CD4-positive, alpha-beta T cell treated with Interleukin-6 for 4 hours (primary cell): ENCODE measurements at places on chromosomes 16 and 17.

- DNase-seq: no peak
These were observed 230.6 kb downstream of the MSI2 start for GRCh38 chr17:57486882-57487301.

GRCh38 chr16:89553733-89554132 is 6.7 kb upstream of the RPL13 start:
- no peak for DNase-seq

GRCh38 chr17:29216856-29217255 is 29.8 kb upstream of the CRYBA1 start:
- DNase-seq: no peak

DNA sequence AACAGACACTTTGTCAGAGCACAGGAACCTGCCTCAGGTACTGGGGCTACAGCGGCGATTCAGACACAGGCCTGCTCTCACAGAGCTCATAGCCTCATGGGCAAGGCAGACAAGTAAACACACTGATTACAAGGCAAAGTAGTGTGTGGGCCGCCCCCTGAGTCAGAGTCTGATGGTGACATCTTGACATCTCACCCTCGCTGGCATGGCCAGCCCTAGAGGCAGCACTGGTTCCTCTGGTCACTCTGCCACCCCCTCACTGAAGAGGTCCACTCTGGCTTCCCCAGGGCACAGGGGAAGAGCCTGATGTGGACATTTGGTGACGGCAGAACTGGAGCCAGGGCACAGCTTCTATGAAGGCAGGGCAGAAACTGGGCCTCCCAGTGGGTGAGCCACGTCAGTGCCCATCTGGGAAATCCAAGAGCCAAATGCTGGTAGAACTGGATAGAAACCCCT is 32.9 kb upstream of the TOB1 start:
- DNase-seq: no peak

DNA sequence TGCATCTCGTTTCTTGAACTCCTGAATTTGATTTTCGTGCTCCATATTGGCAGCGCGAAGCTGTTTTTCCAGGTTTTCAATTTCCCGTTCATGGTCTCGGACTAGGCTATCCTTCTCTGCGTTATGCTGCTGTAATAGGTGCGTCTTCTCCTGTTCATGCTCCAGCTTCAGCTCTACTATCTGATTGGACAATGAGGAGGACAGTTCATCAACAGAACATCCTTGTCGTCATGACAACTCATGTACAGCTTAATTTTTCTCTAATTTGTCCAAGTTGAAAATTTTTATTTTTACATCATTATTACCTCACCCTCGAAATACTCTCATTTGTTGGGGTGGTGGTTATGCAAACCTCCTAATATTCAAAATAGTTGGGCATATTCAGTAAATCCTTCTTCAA is 289.8 kb downstream of the CEP112 start:
- no peak for DNase-seq

GRCh38 chr17:65434878-65435277 is 126.6 kb downstream of the AXIN2 start:
- DNase-seq: no peak

- DNase-seq: no peak
These were observed 46.1 kb downstream of the RAB11FIP3 start for GRCh38 chr16:471353-472198.

DNA sequence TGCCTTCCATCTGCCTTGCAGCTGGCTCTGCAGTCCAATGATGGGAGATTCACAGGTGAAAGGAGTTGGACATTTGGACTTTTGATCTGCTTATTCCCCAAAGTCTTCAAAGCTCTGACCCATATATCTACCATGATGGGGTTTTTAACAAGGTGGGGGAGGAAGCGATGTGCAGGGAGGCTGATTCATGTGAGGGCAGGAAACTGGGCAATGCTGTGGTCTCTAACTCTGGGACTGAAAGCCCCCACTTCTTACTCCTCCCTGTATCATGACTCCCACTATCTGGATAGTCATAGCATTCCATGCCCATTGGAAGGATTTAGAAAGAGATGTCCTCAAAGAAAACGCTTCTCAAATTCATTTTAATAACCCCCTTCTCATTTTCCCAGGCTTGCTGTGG is 16.3 kb downstream of the HOXB1 start:
- DNase-seq: no peak

GRCh38 chr17:55717898-55718735 is 4.5 kb downstream of the TMEM100 start:
- DNase-seq: peak; percentile 68

DNA sequence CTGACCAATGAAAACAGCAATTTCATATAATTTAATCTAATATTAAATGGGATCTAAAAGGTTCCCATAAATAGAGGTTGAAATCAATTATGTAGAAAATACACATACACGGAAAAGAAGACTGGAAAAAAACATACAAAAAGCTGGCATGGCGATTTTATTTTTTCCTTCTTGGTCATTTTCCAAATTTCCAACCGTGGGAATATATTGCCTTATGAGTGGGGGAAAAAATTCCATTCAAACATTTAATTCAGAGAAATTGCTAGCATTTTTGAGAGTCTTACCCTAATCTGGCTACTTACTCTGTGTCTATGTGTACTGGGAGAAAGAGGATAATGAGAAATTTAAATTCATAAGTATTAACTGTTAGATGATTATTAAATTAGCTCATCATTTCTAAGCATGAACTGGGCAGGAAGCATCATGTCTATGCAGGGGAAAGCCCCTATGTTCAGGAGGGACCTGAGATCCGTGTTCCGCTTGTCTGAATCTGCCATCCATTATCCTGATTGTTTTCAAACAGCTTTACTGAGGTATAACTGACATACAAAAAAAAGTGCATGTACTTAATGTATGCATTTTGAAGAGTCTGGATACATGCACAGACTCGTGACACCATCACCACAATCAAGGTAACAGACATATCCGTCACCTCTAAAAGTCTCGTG is 145.2 kb downstream of the XYLT1 start:
- DNase-seq: no peak

DNA sequence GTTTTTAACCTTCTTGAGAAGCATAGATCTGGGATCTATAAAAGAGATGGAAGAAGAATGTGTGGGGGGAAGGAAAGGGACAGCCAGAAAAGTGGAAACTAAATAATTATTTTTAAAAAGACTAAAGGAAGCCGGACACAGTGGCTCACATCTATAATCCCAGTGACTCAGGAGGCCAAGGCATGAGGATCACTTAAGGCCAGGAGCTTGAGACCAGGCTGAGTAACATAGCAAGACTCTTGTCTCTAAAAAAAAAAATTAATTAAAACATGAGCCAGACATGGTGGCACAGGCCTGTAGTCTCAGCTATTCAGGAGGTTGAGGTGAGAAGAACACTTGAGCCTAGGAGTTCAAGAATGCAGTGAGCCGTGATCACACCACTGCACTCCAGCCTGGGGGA is 335.1 kb downstream of the GRIN2A start:
- no peak for DNase-seq

- no peak for DNase-seq
These were observed 16.1 kb downstream of the PLK1 start for GRCh38 chr16:23694644-23695373.

DNA sequence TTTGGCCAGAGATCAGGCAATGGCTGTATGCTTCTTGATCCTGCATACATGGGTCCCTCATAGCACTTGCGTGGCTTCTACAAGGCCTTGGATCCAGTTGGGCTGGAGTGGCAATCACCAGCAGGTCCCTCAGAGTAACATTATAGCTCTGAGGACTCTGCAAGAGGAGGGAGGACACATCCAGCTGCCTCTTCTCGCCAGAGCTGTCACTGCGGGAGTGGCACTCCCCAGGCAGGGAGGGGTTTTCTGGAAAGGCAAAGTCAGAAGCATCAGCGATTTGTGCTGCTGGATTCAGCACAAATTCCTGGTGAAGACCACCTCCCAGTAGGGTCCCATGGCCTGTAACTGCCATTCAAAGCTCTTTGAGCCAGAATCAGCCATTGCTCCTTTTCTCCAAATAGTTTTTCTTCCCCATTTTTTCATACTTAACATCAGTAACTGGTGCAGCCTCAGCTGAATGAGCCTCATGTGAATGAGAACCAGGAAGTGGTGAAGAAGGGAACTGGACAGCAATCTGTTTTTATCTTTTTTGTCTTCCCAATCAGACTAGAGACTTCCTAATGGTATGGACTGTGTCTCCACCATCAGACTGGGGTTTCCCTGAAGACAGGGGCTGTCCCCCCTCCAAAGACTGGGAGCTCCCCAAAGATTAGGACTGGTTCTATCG is 40.6 kb upstream of the HOXB13 start:
- no peak for DNase-seq

DNA sequence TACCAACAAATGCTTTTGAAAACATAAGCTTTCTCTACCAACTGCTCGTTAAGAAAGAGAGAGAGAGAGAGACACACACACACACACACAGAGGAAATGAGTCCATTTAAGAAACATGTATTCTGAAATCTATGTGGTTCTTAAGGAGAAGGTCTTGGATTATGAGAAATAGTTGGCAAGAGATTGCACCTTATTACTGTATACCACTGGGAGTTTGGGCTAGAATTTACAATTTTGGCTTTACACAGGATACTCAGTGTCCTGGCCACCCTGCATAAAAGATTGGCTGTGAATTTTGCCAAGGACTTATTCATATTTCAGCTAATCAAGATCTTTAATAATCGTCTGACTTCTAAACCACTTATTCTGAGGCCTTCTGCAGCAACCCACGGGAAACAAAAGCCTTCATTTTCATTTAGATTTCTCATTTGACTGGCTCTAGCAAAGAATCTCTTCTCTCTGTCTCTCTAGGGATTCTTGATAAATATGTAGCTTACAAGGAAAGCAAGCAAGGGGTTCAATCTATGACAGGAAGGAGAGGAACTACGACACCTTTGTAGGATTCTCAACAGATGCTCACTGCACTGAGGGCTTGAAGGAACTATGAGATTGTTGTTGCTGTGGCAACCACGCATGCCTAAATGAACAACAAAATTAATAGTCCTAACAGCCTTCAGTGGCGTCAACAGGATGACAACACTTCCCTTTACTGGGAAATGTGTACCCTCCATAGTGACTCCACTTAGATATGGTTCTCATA is 75.3 kb upstream of the GNAO1 start:
- no peak for DNase-seq

DNA sequence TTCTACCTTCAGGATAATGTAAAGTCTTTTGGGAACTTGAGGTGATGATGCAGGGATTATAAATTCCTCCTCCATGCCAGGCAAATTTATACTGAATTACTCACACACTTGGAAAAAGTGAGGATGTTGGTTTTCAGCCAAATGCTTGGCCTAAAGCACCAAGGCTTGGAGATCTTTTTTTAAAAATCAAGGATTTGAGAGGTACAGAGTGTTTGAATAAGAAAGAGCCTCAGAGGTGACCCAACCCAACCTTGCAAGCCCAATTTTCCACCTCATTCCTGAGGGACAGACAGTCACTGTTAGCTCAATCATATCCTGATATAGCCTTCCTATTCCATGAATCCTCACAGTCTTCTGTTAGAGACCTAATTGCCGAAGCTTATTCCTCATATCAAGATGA is 14.0 kb downstream of the GRIN2A start:
- no peak for DNase-seq

- no peak for DNase-seq
These were observed 4.8 kb downstream of the RPA1 start for GRCh38 chr17:1834380-1835149.

GRCh38 chr17:72699545-72699944 is 392.9 kb downstream of the SLC39A11 start:
- no peak for DNase-seq

GRCh38 chr17:78706271-78706915 is 75.7 kb downstream of the CYTH1 start:
- no peak for DNase-seq

GRCh38 chr16:546909-547770 is 13.1 kb upstream of the PRR35 start:
- DNase-seq: peak; percentile 66

- no peak for DNase-seq
These were observed 74.4 kb downstream of the NETO2 start for GRCh38 chr16:47069313-47069712.

DNA sequence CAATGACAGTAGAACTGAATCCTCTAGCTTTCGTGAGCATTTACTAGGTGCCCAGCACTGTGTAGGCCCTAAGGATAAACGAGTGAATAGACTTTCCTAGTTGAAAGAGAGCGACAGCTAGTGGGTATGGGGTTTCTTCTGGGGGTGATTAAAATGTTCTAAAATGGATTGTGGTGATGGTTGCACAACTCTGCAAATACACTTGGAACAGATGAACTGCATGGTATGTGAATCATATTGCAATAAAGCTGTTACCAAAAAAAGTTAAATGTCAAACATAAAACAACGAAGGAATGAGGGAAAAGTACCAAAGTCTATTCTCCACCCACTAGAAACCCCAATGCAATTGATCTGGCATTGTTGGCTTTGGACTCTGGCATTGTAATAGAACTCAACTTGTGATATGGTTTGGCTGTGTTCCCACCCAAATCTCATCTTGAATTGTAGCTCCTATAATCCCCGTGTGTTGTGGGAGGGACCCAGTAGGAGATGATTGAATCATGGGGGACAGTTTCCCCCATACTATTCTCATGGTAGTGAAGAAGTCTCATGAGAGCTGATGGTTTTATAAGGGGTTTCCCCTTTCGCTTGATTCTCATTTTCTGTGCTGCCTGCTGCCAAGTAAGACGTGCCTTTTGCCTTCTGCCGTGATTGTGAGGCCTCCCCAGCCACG is 70.5 kb downstream of the MARF1 start:
- no peak for DNase-seq

- DNase-seq: peak; percentile 48
These were observed 26.8 kb downstream of the MPP2 start for GRCh38 chr17:43880420-43880991.

DNA sequence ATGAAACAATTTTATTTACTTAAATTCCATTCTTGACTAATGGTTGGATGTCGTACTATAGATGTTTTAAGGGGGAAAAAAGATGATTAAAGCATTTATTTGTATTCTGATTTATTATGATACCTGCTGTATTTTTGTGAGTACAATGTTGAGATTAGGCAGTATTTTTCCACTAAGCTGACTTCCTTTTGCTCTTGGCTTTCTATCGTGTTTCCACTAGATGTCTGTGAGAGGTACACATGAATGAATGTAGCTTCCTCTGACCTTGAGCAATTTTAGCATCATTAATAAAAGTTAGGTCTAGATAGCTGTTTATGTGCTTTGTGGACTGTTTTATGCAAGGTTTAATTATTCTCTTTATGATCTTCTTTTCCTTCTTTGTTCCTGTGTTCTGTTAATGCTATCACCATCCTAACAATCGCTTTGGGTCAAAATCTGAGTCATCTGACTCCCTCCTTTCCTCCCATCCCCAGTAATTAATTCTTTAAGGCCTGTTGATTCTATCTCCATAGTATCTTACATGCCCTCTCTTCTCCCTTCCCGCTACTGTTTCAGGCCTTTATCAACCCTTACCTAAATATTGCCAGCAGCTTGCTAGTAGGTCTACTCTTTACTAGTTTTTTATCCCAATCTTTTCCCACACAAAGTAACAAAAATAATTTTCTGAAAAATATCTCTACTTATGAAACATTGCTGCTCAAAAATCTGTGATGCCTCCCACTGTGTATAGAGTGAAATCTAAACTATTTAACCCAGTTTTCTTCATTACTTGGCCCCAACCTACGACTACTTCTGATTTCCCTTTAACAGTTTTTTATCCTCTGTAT is 76.0 kb downstream of the VMP1 start:
- no peak for DNase-seq
